Stimulated activated CD8-positive, alpha-beta memory T cell treated with anti-CD3 and anti-CD28 coated beads, Interleukin-12 subunit alpha, Interleukin-12 subunit beta, amount 100 ng/mL, for 4 hours (primary cell): ENCODE measurements at places on chromosomes 11 and 22.

- DNase-seq, result no peak
These were observed 4.5 kb downstream of the SLC22A6 start for GRCh38 chr11:62980133-62980760.

DNA sequence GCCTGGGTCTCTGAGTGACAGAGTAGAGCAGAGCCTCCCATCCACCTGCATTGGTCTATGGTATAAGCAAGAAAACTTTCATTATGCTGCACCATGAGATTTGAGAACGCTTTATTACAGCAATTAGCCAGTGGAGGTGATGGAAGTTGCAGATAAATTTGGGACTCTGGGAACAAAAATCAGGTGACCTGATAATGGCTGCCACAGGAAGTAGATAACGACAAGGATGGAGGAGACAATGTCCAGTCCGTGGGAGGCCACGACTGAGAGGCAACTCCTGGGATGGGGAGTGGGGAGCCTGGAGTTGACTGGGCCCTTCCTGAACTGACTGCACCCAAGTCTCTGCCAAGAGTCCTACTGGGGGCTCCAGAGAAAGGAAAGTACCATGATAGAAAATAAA is 4.7 kb downstream of the MRGPRD start:
- DNase-seq, result no peak

DNA sequence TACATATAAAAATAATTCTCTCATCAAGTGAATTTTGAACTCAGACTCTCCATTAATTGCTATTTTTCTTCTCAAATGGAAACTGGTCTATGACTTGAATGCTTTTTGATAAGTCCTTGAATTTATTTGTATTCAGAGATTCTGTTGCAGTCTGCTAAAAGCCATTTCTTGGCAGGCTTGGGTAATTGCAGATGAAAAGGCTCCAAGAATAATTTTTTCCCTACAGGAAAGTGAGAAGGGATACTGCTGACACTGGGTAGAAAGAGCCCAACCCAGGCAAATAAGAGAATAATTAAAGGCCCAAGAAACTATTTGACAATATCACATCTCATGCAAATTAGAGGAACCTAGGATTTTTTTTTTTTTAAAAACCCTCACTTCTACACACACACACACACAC is 246.5 kb upstream of the DDI1 start:
- no peak for DNase-seq

DNA sequence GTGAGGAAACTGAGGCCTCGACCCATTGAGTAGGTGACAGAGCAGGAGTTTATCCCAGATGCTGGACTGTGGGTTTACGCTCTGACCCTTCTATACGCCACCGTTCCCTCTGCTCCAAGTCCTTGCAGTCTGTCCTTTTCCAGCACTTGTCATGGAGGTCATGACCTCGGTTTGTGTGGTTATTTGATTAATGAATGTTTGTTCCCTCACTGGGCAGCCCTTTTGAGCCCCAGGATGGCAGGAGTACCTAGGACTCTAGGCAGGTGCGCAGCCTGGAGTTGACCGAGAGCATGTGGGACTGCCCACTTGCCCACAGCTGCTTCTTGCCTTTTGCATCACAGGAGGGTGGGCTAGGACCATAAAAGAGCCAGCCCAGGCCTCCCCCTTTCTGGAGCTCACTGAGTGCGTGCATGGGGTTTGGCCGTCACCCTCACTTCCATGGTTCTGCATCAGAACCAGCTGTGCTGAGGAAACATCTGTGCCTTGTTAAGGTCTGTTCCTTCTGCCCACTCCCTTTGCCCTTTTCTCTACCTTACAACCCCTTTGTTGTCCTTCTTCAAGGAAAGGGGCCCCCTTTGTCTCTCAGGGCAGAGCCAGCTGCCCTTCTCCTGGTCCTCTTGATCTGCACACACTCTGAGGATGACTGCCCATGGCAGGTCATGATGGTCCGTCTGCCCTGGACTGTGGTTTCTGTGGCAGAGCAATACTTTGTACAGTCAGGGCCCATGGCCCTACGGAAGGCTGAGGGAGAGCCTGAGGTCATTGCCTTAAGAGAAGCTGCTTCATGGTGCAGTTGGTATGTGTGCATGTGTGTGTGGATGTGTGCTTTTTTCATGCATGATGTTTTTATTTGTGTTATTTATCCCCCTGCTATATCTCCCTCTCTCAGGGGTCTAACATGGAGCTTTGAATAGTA is 38.2 kb downstream of the BMAL1 start:
- DNase-seq, result no peak

DNA sequence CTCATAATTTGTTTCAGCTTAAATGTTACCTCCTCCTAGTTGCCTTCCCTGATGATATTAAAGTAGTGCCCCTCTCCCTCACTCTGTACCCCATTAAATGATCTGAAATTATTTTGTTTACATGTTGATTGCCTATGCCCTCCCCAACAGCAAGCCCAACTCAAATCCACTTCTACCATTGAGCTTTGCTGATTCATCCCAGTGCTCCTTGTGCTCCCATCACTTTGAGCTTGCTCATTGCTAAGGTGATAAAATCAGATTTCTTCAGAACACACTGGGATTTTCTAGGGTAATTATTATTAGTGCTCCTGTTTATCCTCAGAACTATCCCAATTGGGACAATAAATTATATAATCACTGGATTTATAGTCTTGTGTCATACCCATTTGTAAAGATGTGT is 8.4 kb upstream of the DDX6 start:
- no peak for DNase-seq

- DNase-seq, result no peak
These were observed 75.3 kb upstream of the PHOX2A start for GRCh38 chr11:72319261-72319660.

GRCh38 chr11:87125257-87125656 is 87.5 kb downstream of the TMEM135 start:
- no peak for DNase-seq

GRCh38 chr22:33438273-33438672 is 380.1 kb upstream of the SYN3 start:
- DNase-seq, result no peak

DNA sequence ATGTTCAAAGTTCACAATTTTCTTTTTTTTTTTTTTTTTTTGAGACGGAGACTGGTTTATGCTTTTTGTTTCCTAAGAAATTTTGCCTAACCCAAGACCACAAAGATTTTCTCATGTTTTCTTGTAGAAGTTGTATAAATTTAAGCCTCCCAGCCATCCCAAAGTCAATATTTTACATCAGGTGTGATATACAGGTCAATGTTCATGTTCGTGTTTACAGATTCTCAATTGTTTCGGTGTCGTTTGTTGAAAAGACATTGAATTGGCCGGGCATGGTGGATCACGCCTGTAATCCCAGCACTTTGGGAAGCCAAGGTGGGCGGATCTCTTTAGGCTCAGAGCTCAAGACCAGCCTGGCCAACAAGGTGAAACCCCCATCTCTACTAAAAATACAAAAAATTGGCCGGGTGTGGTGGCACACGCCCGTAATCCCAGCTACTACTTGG is 15.4 kb downstream of the FRMD8 start:
- no peak for DNase-seq

DNA sequence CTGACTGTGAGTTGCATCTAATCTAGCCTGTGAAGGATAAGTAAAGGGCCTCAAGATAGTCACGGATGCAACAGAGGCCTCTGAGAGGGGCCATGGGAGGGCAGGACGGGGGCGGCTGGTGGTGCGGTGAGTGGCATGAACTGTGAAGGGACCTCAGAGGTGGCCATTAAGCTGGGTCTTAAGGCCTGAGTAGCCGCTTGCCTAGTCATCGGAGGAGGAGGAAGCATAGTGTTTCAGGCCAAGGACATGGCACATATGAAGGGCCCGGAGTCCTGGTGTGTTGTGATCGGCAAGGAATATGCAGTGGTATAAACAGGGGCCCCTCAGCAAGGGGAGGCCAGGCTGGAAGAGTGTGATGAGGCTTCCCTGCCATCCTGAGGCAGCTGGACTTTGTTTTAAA is 51.8 kb downstream of the TRIOBP start:
- no peak for DNase-seq

DNA sequence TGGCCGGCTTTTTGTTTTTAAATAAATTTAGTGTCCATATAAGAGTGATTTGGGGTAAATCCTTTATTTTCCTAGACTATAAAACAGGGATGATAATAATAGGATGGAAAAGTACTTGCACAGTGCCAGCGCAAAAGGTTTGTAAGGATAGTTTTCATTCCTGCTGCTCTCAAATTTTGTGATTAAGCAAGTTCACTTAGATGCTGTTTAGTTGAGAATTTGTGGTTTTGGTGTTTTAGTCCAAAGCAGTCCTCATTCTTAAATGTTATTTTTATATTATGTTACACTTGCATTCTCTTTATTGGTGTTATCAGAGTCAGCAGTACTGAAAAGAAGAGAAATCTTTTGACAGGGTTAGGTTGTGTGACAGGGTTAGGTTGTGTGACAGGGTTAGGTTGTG is 47.9 kb downstream of the PPP6R3 start:
- no peak for DNase-seq

DNA sequence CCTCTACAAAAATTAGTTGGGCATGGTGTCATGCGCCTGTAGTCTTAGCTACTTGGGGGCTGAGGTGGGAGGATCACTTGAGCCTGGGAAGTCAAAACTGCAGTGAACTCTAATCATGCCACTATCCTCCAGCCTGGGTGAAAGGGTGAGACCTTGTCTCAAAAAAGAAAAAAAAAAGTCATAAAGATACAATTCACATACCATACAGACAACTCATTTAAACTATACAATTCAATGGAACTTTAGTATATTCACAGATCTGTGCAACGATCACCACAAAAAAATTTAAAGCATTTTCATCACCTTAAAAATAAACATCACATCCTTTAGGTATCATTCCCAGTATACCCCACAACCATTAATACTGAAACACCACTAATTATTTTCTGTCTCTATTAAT is 201.2 kb downstream of the PGR start:
- DNase-seq, result no peak

GRCh38 chr11:83063073-83063754 is 8.5 kb downstream of the RAB30 start:
- DNase-seq, result no peak

DNA sequence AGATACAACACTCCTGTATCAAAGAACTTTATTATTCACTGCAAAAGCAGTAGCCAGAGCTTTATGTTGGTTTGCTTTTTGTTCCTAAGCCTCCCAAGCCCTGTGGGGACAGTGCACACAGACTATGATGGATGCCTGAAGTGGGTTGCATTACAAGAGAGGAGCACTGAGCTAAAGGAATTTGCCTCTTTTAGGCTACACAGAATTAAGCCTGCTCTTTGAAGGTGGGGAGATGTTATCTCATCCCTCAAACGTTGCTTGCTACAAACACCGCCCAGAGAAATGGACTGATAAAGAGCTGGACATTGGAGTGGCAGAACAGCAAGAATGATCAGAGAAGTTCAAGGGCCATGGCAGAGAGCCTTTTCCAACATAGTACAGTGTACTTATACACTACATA is 2.5 kb upstream of the POGLUT3 start:
- no peak for DNase-seq

DNA sequence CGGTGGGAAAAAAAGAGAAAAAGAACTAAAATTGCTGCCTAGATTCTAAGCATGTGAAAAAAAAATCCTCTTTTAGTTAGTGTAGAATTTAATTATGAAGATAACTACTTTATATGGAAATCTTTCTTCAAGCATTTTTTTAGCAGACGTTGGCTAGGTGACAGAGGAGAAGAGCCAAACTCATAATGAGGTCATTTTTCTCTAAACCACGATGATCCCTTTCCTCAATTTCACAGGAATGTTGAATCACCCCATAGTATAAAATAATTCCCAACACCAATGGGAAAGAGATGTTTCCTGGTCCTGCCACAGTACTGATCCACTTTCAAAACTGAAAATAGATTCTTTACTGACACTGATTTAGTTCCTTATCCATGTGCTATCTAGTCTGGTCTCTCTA is 319.8 kb downstream of the DLG2 start:
- DNase-seq, result no peak

DNA sequence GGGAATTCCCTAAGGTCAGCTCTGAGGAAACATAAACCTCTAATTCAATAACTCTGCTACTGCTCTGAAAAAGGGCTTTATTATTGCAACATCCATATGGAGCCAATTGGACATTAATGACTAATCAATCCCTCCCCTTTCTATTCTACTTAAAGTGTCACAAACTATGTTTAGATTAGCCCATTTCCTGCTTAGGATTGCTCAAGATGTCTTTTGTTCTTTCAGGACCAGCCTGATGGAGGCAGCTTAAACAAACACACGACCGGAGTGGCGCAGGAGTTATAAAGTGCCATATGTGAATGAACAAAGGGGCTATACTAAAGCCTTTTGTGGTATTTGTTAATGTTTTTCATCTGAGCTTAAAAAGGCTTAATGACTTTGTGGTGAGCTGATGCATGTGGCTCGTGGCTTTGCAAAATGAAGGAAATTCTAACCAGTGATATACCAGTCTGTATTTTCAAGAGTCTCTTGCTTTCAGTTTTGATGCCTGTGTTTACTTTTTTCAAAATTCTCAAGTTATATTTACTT is 354.4 kb downstream of the SOX6 start:
- DNase-seq, result no peak

- no peak for DNase-seq
These were observed 50.6 kb downstream of the ME3 start for GRCh38 chr11:86621854-86622253.

- DNase-seq, result no peak
These were observed 128.4 kb downstream of the BUD13 start for GRCh38 chr11:116644201-116644940.

- peak; percentile 13 for DNase-seq
These were observed at the start of gene ARHGAP42 for GRCh38 chr11:100687054-100687629. Gene ARHGAP42 (plus strand): TSS chr11:100687288. CDS start chr11:100687679, 391 bp downstream.

- no peak for DNase-seq
These were observed 68.6 kb downstream of the CSNK2A3 start for GRCh38 chr11:11284481-11284880.

GRCh38 chr11:113470233-113470632 is 5.0 kb downstream of the DRD2 start:
- DNase-seq, result no peak

DNA sequence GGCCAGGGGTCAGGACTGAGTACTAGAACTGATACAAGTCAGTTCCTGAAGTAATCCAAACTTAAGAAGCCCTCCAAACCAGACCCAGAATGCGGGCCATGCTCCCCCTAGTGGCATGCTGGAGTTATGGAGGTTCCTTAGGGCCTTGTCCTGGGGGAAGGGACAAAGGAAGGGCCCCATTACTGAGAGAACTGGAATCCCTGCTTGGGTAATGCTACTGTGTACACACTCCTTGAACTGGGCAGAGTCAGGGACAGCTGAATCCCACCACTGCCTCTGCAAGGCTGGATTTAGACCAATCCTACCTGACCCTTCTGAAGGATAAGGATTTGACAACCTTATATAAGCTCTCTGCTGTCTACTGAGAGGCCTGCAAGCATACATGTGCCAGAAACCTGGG is 97.3 kb upstream of the AKIP1 start:
- DNase-seq, result no peak

GRCh38 chr11:111934306-111934705 is 2.8 kb upstream of the DIXDC1 start:
- no peak for DNase-seq

DNA sequence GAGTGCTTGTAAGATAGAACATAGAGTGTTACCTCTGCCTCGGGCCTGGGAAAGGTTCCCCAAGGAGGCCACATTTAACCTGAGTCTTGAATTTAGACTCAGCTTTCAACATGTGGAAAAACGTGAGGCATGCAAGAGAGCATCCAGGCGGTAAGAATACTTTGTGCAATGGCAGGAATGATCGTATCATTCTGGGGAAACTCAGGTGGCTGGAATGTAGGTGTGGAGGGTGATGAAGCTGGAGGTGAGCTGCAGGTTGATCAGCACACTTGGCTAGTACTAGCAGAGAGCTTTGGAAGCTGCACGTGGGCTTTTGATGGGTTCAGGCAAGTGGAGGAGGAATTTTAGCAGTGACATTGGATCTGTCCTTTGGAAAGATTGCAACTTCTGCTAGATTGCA is 270.3 kb upstream of the RAG2 start:
- no peak for DNase-seq

- no peak for DNase-seq
These were observed 1.1 kb downstream of the SHANK2 start for GRCh38 chr11:71251151-71251721.
